ENCODE measurements at places on chromosomes 12 and 14.

DNA sequence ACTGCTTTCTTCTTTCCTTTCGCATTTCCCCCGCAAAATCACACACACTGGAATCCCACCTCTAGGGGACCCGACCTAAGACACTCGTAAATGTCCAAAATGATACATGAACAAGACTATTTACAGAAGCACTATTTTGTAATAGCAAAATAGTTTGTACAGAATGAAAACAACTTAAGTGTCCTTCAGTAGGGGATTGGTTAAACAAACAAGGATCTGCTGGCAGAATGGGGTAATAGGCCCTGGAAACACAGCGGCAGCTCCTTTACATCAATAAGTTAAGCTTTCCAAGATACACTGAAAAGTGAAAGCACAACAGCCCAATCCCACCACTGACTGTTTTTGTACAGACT, 48.8 kb downstream of the LTBP2 start:
- DNase-seq: no peak

- peak; percentile 14 for DNase-seq
Measured at GRCh38 chr14:71932229-71932981, at the start of gene RGS6. RGS6 (plus strand) TSS chr14:71932429.

DNA sequence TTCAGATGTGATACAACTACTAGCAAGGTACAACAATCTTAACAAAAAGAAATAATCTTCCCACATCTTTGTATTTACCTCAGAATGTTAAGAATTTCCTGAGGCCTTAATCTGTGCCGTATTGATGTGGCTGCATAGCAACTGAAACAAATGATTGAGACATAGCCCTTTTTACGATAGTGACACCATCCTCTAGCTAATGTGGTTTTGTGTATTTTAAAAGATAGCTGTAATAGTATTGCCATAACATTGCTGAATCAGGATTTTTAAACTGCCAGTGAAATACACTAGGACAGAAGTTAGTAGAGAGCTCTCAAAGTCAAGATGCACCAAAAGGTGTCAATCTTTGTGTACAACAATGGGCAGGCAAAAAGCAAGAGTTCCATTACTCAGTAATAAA, 11.9 kb downstream of the NPAS3 start:
- no peak for DNase-seq

GRCh38 chr12:73225371-73225937, 953.3 kb downstream of the TRHDE start:
- DNase-seq: no peak

GRCh38 chr14:76881348-76881747, 55.1 kb downstream of the LRRC74A start:
- no peak for DNase-seq

- DNase-seq: peak; percentile 37
Measured at GRCh38 chr14:24162093-24162492, 1.0 kb downstream of the IRF9 start.

GRCh38 chr12:46585854-46586621, 213.5 kb upstream of the SLC38A2 start:
- DNase-seq: no peak

- DNase-seq: no peak
Measured at GRCh38 chr14:54784657-54785056, 118.0 kb downstream of the GCH1 start.

DNA sequence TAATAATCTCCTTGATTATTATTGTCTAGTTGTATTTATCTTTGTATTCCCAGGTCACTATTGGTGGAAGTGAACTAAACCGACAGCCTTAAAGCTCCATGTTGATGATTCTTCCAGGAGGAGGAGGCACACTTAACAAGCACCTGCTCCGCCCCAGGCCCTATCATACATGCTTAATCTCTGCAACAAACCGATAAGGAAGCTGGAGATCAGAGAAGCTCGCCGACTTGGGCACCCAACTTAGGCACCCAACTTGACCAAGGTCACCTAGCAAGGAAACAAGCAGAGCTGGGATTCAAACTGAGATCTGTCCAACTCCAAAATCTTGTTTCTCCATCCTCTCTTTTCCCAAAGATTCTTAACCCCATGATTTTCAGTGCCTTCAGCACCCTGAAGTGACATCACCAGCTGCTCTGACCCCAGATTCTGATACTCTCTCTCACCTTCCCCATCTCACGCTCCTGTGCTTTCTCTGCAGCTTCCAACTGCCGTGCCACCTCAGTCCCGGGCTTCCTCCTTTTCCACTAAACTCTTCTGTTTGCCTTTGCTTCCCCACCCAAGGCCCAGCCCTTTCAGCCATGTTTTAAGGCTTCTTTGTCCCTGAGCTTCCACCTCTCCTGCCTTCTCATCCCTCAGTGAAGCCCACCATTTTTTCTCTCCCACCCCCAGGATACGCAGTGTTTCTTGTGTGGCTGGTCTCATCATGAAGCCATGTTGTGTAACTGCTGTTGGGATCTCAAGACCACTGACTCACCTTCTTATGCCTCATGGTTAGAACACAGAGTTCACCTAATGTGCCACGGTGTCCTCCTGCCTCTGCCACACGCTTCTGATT, 6.6 kb upstream of the KRT18 start:
- no peak for DNase-seq

GRCh38 chr14:23358042-23358441, 5.4 kb upstream of the SLC22A17 start:
- DNase-seq: no peak

GRCh38 chr14:99541677-99542470, 60.7 kb downstream of the CCNK start:
- DNase-seq: no peak

DNA sequence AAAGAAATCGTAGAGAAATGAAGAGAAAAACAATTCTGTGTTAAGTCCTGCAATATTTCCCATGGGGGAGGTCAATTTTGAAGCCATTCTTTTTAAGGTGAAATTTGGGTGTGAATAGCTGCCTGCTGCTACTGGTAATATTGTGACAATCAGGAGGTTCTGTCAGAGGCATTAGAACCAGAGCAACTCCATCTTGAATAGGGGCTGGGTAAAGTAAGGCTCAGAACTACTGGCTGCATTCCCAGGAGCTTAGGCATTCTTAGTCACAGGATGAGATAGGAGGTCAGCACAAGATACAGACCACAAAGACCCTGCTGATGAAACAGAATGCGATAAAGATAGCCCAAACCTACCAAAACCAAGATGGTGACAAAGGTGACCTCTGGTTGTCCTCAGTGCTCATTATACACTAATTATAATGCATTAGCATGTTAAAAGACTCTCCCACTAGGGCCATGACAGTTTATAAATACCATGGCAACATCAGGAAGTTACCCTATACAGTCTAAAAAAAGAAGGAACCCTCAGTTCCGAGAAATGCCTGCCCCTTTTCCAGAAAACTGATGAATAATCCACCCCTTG, 24.8 kb upstream of the MTHFD1 start:
- DNase-seq: no peak

- no peak for DNase-seq
Measured at GRCh38 chr12:6315184-6315583, 4.7 kb downstream of the PLEKHG6 start.

- DNase-seq: no peak
Measured at GRCh38 chr14:61659582-61659981, 35.7 kb upstream of the HIF1A start.

GRCh38 chr14:35766700-35767082, 42.4 kb downstream of the RALGAPA1 start:
- no peak for DNase-seq

DNA sequence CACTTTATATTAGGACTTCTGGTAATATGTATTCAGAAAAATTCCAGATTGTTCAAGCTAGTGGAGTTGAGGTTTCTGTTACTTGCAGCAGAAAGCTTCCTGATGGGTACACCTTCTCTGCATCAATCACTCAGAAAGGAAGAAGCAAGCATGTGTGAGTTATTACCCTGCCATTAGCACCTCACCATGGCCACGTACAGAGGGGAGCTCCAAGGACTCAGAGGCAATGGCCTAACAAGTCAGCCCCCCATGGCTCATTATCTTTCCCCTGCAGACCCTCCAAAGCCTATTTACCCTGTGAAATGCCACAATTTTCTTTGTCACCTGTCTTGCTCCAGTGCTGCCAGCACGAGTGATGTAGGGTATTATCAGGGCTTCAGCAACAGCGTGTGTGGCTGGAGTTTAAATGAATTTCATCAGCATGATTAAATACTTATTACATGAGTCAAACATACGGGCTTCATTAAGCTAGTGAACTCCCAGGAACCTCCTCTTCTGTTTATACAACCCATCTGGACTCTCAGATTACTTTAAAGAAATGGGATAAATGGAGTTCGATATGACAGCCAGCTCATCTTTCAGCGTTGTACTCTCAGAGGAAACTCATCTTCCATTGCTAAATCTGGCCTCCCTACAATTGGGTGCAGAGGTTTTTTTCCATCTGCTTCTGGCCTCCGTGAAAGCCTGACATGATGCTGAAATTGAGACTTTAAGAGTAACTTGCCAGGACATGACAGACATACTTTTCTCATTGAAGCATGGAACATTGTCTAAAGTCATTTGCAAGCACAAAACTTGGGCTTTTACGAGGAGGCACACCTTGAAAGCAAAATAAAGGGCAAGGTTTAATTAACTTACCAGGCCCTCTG, 135.9 kb downstream of the TMEM30B start:
- DNase-seq: no peak

- DNase-seq: no peak
Measured at GRCh38 chr14:89792489-89793366, 161.8 kb downstream of the EFCAB11 start.

DNA sequence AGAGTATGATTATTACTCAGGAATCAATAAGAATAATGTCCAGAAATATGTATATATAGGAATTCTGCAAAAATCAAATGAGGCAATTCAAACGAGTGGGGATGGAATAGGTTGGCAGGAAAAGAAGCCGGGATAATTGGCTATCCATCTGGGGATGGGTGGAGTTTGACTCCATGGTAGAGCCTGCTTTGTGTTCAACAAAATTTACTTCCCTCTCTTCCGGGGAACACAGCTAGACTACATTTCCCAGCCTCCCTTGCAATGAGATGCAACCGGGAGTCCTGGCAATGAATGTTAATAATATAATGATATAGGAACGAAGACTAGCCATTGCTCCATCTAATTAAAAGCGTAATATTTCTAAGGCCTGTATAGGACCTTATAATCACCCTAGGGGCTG, 146.6 kb downstream of the EFCAB11 start:
- no peak for DNase-seq

DNA sequence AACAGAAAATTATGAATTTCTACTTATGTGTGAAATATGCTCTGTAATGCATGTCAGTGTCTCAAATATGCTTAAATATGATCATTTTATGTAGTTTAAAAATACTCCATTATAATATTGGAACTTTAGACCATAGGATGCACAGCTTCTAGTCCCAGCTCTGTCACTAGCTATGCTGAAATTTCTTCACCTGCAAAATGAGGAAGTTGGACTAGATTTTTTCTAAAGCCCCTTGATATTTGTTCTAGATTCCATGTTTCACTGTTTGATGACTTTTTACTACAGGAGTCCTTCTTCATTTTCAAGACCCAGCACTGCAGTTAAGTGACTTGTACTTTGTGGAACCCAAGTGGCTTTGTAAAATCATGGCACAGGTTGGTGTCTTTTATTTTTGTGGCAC, 90.1 kb downstream of the LRRK2 start:
- no peak for DNase-seq

GRCh38 chr12:25384893-25385248, 134.1 kb upstream of the KRAS start:
- no peak for DNase-seq

- DNase-seq: no peak
Measured at GRCh38 chr12:31479516-31480210, 111.3 kb downstream of the DENND5B start.

- no peak for DNase-seq
Measured at GRCh38 chr14:34680806-34681479, 33.5 kb downstream of the CFL2 start.

- no peak for DNase-seq
Measured at GRCh38 chr12:30885321-30885720, 41.2 kb upstream of the TSPAN11 start.

DNA sequence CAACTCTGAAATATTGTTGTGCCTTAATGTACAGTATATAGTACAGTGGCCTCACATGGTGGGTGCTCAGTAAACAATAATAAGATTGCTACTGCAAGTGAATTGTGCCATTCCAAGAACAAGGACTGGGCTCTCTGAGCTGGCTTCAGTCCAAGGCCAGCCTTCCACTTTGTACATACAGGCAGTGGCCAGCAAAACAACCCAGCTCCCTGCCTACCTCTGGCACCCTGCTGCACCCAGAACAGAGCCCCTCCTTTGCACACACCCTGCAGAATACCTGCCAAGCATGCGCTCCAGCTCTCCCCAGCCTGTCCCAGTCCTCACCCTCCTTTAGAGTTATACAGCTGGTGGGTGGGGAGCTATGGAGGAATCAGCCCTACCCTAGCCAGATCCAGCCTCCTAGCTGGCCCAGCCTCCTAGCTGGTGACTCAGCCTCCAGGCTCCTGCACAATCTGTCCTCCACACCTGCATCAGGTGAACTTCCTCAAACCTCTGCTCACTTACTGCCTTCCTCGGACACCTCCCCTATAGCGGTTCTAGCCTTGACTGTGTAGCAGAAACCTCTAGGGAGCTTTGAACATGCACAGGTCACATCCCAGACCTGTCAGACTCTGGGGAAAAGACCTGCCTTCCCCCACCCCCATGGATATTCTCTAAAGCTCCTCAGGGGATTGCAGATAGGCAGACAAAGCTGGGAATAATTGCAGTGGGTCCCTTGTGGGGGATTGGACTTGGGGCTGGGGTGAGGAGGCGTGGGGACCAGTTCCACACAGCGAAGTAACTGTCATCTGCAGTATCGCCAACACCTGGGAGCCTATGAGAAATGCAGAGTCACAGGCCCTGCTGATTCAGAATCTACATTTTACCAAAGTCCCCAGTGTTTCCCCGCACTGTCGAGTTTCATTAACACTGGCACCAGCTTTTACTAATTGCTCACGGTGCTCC, 17.9 kb downstream of the ZDHHC22 start:
- DNase-seq: peak; percentile 48

DNA sequence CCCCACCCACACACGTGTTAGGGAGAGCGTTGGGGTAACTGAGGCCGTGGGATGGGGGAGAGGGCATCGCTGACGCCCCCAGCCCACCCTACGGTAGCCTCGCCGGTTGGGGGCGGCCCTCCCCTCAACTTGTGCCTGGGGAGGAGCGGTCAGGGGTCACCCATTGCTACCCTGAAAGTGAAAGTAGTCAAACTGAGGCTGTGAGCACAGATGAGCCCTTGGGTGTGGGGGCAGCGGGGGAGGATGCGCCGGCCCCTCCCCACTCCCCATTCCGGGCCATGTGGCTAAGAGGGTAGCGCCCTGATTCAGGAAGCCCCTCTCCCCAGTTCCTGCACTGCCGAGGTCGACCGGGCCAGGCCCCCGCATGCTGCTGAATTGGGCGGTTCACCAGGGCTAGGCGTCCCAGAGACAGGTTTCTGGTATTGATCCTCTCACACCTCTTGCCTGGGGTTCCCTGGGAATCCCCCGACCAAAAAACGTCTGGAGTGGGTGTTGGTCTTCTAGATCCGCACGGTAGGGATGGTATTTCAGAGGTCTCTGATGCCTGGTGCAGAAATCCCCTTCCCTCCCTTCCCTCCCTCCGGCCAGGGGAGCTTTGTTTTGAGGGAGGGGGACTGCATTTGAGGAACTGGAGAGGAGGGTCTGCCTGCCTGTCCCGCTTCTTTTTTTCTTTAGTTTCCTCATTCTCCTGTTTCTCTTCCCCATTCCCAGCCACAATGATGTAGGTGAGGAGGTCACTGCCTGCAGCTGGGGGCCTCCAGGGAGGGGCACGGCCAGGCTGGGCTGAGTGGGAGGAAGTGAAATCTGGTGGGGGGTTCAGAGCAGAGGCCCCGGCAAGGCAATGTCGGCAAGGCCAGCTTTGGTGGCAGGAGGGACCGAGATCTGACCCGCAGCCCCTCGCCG, 1.0 kb downstream of the SH2B3 start:
- peak; percentile 28 for DNase-seq
